Activated naive CD8-positive, alpha-beta T cell treated with anti-CD3 and anti-CD28 coated beads for 36 hours (primary cell): ENCODE measurements at places on chromosomes 11 and 22. TPM values are rescaled to one million over a fixed set of nuclear protein-coding genes. Genes with fewer than 3 reads are reported as not detected.
A peak's percentile ranks its signal among the peaks of the same experiment; 100 is the strongest.

GRCh38 chr11:11306855-11307254, 46.2 kb downstream of the CSNK2A3 start:
- H3K4me3 ChIP-seq = no peak overlapping the region
- no peak for DNase-seq
- H3K4me1 ChIP-seq = peaks cover 4% of the 10 kb centered on the region
- H3K27me3 ChIP-seq = no peaks in the 10 kb centered on the region
- H3K27ac ChIP-seq = no peak overlapping the region

- H3K4me3 ChIP-seq = no peak overlapping the region
- peaks cover 27% of the 10 kb centered on the region for H3K36me3 ChIP-seq
- peaks cover 22% of the 10 kb centered on the region for H3K4me1 ChIP-seq
- DNase-seq = no peak
- H3K27me3 ChIP-seq = no peaks in the 10 kb centered on the region
Observed at GRCh38 chr11:501683-502287, 5.3 kb downstream of the RNH1 start.

KRTAP5-1 gene
- not detected for total RNA-seq

GRCh38 chr11:7220636-7221035, 31.1 kb upstream of the SYT9 start:
- H3K27ac ChIP-seq = no peak overlapping the region
- H3K36me3 ChIP-seq = no peaks in the 10 kb centered on the region
- DNase-seq = no peak
- H3K4me1 ChIP-seq = no peaks in the 10 kb centered on the region
- H3K4me3 ChIP-seq = no peak overlapping the region

- H3K27ac ChIP-seq = peak overlapping the region; percentile 98
- H3K27me3 ChIP-seq = peaks cover 5% of the 10 kb centered on the region
- no peak overlapping the region for H3K4me3 ChIP-seq
- peaks cover 38% of the 10 kb centered on the region for H3K4me1 ChIP-seq
- H3K36me3 ChIP-seq = no peaks in the 10 kb centered on the region
- peak; percentile 19 for DNase-seq
Observed at GRCh38 chr11:9615031-9615451, 41.6 kb downstream of the WEE1 start.

C22orf31 gene
- total RNA-seq = not detected

DNA sequence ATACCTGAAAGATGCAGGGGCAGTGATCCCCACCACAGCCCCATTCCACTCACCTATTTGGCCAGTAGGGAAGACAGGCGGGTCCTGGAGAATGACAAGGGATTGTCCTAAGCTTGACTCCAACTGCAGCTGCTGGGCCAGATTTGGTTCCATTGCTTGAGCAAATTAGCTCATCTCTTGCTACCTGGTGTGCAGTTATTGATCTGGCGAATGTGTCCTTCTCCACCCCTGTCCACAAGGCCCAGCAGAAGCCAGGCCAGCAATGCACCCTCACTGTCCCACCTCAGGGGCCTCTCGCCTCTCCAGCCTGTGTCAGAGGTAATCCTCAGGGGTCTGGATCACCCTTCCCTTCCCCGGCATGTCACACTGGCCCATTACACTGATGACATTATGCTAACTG, 23.3 kb downstream of the TSPAN32 start:
- peaks cover 8% of the 10 kb centered on the region for H3K27me3 ChIP-seq
- no peak for DNase-seq
- H3K36me3 ChIP-seq = no peaks in the 10 kb centered on the region
- H3K27ac ChIP-seq = no peak overlapping the region
- peaks cover under 1% of the 10 kb centered on the region for H3K4me1 ChIP-seq
